ENCODE measurements at places on chromosomes 4 and X.
A peak's percentile ranks its signal among the peaks of the same experiment; 100 is the strongest.

GRCh38 chr4:124265701-124266100 lies 446.8 kb downstream of the ANKRD50 start:
- no peak for DNase-seq

- DNase-seq = no peak
Measured at GRCh38 chr4:41749631-41750039, 1.1 kb upstream of the PHOX2B start.

GRCh38 chr4:56655627-56656345 lies 25.3 kb downstream of the HOPX start:
- peak; percentile 34 for DNase-seq

- peak; percentile 60 for DNase-seq
Measured at GRCh38 chrX:148500423-148501385, at the start of gene AFF2. TSS of gene AFF2 (plus strand) at chrX:148500617. CDS start at chrX:148501098, 481 bp downstream.

DNA sequence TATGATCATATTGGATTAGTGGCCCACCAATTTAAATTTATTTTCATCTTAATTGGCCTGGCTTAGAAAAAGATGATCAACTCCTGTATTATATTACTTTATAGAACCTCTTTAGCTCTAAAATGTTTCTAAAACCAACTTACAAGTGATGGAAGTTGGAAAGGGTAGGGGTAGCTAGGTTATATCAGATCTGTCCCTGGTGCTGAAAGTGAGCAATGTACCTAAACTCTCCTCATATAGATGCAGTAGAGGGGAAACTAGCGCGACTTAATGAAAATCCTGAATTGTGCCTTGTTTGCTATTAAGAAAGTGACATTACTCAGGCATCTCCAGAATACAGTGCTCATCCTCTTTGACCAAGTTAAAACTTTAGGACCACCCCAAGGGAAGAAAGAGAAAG lies 7.5 kb upstream of the PTCHD1 start:
- DNase-seq = peak; percentile 22

DNA sequence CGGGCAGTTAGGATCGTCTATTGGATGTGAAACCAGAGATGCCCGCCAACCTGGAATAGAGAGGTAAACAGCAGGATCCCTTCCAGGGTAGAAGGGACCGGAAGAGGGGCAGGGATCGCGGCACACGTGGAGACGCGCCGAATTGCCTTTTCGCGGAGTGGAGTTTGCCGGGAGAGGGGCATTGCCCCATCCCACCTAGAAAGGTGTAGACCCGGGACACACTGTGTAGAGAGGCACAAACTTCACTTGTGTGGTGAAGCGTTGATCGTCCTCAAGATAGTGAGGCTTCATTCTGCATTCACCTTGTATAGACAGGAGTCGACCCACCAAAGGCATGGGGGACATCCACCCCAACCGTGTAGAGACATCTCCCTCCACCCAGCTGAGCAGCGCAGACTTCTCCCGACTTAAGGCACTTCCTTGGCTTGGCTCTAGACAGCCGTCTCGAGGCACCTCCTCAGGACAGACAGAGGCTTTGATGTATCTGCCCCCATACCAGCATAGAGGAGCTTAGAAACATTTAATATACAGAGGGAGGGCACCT lies 410 bp downstream of the GNL3L start:
- no peak for DNase-seq

Data from muscle of leg (tissue), 16 donors.